ENCODE measurements at places on chromosomes 1 and 21. TPM values are rescaled to one million over a fixed set of nuclear protein-coding genes. Genes with fewer than 3 reads are reported as not detected.

GRCh38 chr1:26608895-26609294 is 79.3 kb downstream of the RPS6KA1 start:
- DNase-seq, result no peak

DNA sequence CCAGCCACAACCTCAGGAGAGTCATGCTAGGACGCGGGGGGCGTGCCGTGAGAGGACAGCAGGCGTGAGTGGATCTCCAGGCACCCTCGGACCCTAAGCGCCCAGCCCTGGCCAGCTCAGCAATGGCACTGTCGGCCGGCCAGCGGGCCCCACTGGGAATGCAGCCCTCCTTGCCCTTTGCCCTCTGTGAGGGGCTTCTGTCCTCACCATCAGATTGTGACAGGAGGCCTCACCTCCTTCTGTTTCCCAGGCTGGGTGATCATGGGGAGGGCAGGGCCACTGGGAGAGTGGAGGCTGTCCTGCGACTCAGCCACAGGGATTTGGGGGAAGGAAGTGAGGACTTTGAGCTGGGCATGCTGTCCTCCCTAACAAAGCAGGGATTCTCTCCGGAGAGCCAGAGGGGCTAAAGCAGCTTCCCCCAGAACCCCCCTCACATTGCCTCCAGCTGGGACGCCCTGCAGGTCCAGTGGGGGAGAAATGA is 6.6 kb upstream of the LRRC3 start:
- peak; percentile 17 for DNase-seq

- DNase-seq, result no peak
Observed at GRCh38 chr21:23853796-23854379, 1753.4 kb downstream of the MRPL39 start.

GRCh38 chr1:236103646-236104218 is 38.6 kb upstream of the GPR137B start:
- DNase-seq, result peak; percentile 60

Gene APH1A
- total RNA-seq, result 94.2 TPM

All from glutamatergic neuron (in vitro differentiated cells).